ENCODE measurements at places on chromosomes 5 and 9.

GRCh38 chr5:152593388-152593787 is 188.3 kb upstream of the NMUR2 start:
- no peak for DNase-seq

- DNase-seq = no peak
Observed at GRCh38 chr5:149054416-149054815, 8.4 kb downstream of the SH3TC2 start.

GRCh38 chr5:28516722-28517121 is 1478.3 kb upstream of the CDH9 start:
- DNase-seq = no peak

DNA sequence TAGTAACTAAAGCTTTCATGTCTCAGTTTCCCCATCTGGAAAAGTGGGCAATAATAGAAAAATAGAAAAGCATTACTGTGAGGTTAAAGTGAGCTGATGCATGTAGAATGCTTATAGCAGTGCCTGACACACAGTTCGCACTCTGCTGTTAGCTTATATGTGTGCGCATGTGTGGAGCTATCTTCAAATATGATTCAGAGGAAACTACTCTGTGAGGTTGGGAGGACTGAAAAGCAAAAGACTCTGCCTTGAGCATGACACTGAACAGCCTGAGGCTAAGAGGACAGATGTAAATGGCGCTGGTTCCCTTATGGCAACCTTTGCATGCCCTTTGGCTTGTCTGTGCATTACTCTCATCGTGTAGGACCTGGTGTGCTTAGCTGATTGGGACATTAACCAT is 19.4 kb downstream of the NTRK2 start:
- DNase-seq = no peak

DNA sequence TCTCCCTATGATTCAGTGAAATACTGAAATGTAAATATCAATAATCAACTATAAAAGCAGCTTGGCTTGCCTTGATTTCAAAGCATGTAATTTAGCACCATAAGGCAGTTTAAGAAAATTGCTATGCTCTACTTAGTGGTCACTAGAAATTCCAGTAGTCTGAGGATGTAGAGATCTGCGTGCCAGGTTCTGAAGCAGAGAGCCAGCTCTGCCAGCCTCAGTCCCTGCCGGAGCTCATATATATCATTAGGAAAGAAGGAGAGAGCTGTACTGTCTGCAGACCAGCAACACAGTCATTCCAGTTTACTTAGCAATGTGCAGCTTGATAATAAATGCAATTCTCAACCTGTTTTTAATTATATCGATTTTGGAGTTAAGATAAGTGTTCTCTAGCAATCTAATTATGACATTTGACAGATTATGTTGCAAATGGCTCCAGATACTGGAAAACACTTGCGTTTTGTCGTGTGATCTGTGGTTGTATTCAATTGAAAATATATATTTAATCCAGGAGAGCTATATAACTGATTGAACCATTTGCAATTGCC is 540.5 kb downstream of the CTNND2 start:
- no peak for DNase-seq

DNA sequence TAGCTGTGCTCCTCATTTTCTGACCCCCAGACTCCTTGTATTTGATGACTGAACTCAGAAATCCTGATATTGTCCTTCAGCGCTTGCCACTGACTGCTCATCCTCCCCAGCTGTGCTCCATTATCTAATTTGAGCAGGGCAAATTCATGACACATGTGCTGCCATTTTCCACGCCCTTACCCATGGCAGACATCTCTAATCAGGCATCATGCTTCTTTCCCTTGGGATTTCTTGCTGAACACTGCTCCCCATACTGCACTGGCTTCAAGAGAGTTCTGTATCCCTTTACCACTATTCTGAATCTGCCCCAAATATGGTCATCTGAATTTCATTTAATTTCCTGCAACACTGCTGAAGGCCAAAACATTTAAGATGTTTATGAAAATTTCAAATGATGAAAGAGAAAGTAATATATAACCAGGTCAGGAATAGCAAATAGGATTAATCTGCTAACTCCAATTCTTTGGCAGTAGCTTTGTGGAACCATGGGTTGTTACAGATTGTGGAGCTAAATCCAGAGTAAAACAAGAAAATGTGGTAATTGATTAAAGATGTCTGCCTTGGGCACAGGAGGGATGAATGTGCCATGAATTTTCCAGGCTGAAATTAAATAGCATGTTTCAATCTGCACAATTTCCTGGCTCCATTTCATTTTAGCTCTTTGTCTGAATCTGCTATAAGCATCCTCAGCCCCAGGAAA is 93.6 kb downstream of the CYFIP2 start:
- no peak for DNase-seq

DNA sequence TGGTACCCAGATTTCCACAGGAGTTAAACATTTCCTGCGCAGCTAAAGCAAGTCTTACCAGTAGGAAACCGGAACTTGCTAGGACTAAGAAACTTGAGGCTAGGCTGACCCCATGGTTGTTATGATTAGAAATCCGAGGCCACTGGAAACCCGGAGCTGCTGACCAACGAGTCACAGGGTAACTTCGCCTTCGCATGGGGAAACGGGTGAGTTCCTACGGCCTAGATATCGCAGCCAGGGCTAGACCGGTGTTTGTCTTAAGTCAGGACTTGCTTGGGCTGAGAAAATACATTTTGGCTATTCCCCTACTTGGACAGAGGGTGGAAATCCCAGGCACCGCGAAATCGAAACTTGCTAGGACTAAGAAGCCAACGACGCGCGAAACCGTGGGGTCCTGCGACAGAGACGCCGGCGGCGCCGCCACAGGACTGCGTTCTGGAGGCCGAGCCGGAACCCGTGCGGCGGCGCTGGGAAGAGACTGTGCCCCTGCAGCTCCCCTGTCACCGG is 1.6 kb upstream of the ANXA2R start:
- no peak for DNase-seq

DNA sequence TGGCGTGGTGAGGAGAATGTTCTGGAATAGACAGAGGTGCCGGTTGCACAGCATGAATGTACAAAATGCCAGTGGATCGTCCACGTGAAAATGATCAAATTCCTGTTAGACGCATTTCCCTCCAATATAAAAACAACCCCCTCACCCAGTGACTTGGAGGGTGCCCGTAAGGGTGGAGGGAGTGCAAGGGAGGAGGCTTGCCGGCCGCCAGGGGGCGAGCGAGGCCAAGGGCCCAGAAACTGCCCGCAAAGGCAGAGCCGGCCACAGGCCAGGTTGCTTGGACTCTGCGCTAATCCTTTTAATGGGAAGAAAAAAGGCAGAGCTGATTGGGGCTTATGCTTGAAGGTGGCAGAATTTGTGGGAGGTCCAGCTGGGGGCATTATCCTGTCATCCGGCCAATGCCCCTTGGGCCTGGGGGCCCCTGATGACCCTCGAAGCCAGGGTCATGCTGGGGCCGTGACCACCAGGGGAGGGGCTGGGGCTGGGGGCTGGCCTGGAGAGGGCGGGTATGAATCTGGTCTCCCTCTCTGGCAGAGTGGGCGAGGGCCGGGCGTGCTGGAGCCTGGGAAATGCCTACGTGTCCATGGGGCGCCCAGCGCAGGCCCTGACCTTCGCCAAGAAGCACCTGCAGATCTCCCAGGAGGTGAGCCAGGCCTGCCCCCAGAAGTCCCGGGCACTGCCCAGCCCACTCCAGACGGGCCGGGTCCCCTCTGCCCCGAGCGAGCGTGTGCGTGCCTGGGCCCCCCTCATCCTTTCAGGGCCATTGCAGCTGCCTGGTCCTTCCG is 12.0 kb downstream of the GPSM1 start:
- DNase-seq = no peak

DNA sequence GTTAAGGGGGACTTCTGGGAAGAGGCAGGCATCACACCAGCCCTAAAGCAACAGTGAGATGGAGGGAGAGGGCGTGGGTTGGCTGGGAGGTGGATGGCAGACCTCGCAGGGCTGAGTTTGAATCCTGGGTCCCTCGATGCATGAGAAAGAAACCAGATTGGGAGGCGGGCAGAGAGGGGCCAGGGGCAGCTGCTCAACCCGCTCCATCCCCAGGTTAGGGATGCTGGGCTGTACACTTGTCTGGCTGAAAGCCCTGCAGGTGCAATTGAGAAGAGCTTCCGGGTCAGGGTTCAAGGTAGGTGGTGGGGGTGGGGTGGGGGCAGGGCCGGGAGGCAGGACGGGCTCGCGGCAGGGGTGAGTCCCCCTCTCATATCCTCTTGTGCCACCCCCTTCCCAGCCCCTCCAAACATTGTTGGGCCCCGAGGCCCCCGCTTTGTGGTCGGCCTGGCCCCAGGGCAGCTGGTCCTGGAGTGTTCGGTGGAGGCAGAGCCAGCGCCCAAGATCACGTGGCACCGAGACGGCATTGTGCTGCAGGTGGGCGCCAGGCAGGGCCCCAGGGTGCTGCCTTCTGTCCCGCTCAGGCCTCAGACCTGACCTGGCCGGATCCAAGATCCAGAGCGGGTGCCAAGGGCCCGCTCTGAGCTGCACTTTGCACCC is 49.8 kb upstream of the ASS1 start:
- no peak for DNase-seq

GRCh38 chr9:35606138-35606504 is 1.1 kb downstream of the TESK1 start:
- no peak for DNase-seq

- no peak for DNase-seq
Observed at GRCh38 chr5:98742396-98743073, 30.9 kb upstream of the RGMB start.

DNA sequence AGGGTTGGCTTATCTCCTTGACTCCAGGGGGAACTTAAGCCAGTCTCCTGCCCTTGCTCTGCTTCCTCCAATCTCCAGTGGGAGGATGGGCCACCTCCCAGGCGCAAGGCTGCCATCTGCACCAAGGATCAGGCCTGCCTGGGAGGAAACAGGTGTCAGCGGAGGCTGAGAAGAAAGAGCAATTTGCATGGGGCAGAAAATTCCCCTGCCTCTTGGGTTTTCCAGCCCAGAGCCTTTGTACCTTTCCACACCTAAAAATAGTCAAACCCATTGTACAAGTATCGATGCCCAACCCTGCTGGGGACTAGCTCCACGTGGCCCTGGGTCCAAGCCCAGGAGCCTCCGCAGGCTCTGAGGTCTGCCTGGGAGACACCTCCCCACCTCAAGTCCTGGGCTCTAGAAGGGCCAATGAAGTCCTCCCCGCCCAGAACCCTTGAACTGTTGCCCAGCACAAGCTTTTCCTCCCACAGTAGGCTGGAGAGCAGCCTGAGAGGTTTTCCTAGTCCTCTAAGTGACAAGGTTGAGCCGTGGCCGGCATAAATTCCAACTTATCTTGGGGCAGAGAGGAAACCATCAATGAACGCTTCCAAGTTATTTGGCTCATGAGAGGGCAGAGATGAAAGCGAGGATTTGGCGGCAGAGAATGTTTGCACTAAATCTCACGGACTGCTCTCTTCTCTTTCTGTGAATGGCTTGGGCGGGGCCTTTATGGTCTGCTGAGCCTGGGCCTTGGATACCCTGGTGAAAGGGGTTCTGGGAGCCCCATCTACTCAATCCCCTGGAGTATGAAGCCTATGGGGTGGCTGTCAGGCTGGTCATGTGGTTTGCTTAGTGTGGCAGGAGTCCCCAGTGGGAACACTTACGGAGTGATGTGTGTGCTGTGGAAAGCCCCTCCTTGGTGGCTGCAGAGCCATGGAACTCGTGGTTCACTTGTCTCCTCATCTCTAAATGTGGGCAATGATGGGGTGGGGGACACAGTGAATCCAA is 15.6 kb downstream of the JADE2 start:
- DNase-seq = no peak

DNA sequence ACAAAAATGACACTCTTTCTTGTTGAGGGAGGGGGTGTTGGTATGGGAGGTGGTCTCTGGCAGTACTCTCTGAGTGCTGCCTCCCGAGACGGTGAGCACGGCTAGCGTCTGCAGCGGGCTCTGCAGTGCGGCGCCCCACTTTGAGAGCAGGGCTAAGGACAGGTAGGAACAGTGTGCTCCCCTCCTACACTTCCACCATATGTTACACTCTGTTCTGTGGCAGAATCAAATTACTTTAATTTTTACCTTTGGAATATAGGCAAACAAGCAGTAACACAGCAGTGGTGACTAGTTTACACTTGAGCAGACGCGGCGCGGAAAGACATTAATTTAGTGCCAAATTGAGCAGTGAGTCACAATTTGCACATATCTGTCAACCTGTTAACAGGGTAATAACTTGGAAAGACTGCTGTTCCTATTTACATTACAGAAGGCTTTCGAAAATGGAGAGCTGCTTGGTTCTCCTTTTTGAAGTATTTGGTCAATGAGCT is 136.3 kb downstream of the MED27 start:
- DNase-seq = no peak

DNA sequence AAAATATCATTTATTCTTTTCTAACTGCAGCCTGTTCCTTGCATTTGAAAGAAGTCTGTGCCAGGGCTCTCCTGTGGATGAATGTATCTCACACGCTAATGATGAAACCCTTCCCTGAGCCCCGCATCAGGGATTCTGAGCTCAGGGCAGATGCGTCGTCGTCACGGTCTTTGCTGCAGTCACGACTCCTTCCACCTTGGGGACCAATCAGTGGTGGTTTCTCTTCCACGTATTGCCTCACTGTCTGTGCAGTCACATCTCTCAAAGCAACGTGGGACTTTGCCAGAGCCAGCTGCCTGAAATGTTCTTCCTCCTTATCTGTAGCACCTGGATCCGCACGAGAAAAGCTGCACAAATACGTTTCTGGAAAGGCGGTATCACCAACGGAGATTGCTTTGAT is 13.9 kb upstream of the UBE2QL1 start:
- DNase-seq = no peak

DNA sequence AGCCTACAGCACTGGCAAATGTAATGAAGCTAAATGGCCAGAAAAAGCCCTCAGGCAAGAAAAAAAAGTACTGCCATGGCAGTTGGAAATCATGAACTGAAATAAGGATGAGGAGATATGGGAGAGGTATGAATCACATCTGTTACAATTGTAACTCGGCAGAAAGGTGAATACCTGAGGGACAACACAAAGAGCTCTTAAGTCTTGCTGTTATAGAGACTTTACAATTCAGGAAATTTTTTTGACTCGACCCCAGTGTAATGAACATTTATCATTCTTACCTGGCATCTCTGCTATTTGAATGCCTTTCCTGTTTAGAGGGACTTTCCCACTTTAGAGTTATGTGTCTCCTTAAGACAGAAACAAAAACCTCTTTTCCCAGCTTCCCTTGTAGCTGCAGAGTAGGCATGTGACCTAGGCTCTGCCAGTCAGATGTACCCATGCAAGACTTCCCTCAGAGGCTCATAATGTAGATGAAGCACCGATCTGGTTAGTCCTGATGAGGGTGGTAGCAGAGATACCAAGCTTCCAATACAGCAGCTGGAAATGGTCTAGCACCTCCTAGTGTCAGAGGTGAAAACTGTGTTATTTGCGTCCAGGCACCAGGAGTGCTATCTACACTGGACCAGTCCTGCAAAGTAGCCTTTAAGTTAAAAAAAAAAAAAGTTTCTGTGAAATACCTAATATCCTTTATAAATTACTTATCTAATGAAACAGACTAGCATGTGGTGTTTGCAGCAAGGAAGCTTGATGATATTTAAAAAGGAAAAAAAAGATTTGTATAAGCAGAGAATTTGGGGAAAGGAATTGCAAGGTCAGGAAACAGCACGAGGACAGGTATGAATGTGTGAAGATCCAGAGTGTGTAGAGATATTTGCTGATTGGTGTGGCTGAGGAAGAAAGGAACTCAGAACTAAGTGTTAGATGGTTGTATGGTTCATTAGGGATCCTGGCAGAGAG is 146.9 kb upstream of the SLC1A3 start:
- no peak for DNase-seq

GRCh38 chr5:172841-173251 is 18.4 kb upstream of the LRRC14B start:
- no peak for DNase-seq
